Hindlimb muscle (tissue), 1 donor: ENCODE measurements at places on chromosomes 3 and 15. TPM values are rescaled to one million over a fixed set of nuclear protein-coding genes. Genes with fewer than 3 reads are reported as not detected.

- DNase-seq, result no peak
Observed at GRCh38 chr3:3117651-3118050, 7.5 kb upstream of the IL5RA start.

PRTG gene
- polyA plus RNA-seq, result 2.3 TPM

- DNase-seq, result no peak
Observed at GRCh38 chr3:7934362-7934761, 567.3 kb upstream of the LMCD1 start.

DNA sequence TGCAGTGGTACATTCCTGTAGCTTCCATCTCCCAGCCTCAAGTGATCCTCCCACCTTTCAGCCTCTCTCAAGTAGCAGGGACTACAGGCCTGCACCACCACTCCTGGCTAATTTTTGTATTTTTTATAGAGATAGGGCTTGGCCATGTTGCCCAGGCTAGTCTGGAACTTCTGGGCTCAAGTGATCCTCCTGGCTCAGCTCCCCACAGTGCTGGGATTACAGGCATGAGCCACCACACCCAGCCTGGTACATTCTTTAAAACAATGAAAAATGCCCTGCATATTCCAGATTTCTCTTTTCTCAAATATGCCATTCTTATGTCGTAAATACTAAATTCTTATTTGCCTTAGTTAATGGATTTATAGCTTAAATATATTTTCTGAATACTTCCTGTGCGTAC is 581.4 kb downstream of the MECOM start:
- DNase-seq, result no peak

DNA sequence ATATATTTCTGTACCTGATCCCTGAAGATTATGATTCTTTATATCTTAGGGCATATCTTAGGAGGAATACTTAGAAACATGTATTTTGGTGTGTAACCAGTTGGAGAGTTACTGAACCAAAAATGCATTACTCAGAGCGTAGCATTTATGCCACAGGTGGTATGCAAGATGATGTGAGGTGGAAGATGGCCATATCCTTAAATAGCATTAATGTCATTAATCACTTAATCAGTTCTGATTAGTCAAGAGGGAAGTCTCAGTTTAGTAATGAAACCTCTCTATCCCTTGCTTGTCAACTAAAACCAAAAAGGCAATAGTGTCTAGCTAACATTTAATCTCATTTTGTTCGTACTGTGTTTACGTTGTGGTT is 130.5 kb upstream of the PHLDB2 start:
- no peak for DNase-seq

NRG4 gene
- polyA plus RNA-seq, result 0.50 TPM

DNA sequence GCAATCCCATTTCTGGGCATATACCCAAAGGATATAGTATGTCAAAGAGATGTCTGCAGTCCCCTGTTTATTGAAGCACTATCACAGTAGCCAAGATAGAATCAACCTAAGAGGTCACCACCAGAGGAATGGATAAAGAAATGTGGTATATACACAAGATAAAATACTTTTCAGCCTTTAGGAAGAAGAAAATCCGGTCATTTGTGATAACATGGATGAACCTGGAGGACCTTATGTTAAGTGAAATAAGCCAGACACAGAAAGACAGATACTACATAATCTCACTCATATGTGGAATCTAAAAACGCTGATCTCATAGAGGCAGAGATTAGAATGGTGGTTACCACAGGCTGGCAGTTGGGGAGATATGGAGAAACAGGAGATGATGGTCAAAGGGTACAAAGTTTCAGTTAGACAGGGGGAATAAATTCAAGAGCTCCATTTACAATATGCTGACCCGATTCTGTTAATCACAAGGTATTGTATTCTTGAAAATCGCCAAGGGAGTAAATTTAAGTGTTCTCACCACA is 195.8 kb downstream of the MTHFS start:
- no peak for DNase-seq

CAMK2N2 gene
- not detected for polyA plus RNA-seq
